ENCODE measurements at places on chromosomes 7 and 10. TPM values are rescaled to one million over a fixed set of nuclear protein-coding genes. Genes with fewer than 3 reads are reported as not detected.

The FAM237B gene
- not detected for polyA plus RNA-seq

The LLCFC1 gene
- not detected for polyA plus RNA-seq

DNA sequence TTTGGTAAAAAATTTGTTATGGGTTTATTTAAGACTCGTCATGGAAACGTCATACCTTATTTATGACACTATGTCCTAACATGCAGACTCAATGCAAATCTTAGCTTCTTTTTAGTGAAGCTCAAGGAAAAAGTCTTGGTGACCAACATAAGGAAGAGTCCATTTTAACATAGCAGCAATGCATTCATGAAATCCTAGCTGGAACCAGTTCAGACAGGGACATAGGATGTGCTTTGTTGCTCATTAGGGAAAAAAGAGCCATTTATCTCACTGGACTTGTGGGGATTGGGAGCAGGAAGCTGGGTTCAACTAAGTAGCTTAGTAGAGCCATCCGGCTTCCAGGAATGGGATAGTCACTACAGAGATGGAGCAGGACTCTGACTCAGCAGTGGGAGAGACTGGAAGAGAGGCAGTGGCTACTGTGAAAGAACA, 100.7 kb upstream of the DKK1 start:
- no peak for DNase-seq

DNA sequence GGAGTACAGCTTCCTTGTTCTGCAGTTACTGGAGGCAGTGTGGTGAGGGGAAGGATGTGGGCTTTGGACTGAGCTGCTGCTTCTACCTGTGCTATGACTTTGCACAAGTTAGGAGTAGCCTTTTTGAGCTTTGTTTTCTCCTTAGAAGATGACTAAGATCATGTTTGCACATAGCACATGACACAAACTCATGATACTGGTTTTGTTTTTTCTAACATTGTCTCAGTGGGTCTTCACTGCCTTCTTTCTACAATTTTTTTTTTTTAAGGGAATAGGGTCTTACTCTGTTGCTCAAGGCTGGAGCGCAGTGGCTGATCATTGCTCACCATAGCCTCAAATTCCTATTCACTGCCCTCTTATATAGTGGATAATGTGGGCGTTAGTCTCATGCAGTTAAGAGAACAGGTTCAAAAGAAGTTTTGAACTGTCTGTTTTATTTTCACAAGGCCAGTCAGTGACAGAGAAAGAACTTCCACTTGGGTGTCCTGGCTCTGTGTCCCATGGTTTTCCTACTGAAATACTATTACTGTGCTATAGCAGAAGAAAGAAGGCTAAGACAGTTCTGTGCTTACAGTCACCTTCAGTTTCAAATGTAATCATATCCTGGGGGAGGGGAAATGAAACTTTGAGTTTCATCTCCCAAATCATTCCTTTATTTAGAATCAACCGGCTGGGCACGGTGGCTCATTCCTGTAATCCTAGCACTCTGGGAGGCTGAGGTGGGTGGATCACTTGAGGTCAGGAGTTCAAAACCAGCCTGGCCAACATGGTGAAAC, 72.0 kb downstream of the KAT6B start:
- DNase-seq = peak; percentile 6

- DNase-seq = no peak
These were observed 60.8 kb downstream of the ADRA2A start for GRCh38 chr10:111137587-111137986.

DNA sequence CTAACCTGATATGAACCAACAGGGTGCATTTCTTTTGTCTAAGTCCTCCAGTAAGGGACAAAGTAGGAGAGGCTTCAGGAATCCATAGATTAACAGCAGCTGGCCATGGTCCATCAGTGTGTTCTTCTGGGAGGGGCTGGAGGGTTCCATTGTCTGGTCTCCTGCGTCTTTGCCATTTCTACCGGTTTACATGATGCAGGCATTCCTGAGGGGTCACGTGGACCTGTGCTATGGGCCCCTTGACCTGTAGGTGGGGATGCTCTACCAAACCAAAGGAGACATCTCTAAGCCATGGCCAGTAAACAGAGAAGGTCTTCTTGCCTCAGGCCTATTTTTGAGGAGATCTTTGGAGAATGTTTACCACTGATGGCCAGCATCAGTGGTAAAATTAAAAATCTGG, 28.7 kb upstream of the HABP2 start:
- DNase-seq = no peak

DNA sequence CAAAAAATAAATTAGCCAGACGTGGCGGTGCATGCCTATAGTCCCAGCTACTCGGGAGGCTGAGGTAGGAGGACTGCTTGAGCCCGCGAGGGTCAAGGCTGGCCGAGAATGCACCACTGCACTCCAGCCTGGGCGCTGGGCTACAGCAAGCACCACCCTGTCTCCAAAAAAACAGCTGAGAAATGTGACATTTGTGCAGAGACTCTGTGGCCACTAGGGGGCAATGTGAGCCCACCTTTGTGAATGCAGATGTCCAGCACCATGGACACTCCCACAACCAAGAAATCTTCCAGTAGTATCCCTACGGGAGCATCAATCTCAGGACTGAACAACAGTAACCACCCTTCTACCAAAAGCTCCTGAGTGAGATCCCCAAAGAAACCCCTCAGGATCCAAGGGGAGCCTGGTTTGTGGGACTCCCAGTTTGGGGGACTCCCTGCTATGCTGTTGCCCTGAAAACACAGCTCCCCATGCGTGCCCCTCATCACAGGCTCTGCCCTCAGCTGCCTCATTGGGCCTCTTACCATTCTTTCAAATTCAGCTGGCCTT, 6.2 kb upstream of the AHCYL2 start:
- peak; percentile 75 for DNase-seq

DNA sequence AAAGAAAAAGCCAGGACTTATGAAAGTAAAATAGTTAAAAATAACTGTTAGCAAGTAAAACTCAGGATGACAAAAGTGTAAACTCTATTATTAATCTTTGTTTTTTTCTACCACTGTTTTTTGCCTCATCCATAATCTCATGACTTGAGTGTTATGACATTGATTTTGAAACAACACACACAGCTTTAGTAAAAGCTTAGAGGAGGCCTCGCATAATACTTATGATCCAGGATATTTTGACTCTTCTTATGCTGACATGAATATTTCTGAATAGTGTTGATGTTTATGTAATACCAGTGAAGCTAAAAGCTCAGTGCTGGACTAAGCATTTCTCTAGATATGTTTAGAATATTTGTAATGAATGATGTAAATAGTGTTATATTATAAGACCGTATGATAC, 10.5 kb downstream of the KAT6B start:
- DNase-seq = no peak

- no peak for DNase-seq
These were observed 36.0 kb downstream of the MYOF start for GRCh38 chr10:93445978-93446720.

DNA sequence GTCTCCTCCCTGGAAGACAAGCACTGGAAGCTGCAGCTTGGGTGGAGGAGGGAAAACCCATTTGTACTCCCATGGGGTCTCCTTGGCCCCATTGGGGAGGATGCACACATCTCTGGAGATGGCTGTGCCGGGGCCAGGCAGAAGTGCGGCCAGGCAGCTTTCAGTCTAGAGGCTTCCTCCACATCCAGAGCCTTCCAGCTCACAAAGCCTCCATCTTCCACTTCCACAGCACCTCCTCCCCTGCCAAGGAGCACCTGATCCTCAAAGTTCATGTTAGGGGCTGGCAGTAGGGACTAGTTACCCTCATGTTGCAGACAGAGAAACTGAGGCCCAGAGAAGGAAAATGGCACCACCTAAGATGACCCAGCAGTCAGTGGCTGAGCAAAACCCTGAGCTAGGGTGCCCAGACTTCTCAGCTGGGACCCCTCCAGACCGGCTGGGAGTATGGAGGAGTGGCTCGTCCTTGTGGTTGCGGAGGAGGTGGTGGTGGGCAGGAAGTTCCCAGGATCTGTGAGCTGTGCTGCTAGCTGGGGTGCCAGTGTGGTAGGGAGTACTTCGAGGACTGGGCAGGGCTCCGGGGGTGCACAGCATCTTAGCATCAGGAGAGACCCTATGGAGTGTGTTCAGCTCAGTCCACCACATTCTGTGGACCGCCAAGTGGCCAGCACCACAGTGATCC, 44.2 kb downstream of the ADCYAP1R1 start:
- DNase-seq = no peak

DNA sequence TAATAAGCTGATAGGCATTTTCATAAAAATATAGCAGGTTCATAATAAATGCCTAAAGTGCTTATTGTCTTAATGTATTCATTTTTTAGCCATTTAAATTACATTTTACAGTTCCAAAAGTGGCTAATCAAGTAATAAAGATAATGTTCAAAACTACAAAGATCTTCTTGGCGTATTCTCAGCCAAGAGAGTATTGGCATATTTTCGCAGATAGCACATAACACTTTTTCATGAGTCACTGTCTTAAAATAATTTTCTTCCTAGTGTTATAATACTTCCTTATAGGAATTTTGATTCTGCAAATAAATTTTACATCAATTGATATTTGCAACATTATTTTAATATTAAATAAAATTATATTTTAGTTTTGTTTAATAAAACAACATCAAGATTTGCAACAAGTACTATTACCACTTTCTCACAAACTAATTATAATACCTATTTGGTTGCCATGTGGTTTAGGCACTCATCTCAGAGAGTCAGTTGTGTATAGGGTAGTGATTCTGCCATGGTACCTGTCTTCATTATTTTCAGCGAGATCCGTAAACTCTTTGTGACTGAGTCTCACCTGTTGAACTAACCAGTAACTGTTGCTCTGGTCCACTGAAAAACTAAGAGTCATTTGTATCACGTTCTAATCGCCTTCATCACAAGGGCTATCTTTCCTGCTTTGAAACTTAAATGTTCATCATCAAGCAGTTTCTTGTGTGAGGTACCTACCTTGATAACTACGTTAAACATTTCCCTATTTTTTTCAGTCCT, 152.5 kb upstream of the AKR1E2 start:
- DNase-seq = no peak

DNA sequence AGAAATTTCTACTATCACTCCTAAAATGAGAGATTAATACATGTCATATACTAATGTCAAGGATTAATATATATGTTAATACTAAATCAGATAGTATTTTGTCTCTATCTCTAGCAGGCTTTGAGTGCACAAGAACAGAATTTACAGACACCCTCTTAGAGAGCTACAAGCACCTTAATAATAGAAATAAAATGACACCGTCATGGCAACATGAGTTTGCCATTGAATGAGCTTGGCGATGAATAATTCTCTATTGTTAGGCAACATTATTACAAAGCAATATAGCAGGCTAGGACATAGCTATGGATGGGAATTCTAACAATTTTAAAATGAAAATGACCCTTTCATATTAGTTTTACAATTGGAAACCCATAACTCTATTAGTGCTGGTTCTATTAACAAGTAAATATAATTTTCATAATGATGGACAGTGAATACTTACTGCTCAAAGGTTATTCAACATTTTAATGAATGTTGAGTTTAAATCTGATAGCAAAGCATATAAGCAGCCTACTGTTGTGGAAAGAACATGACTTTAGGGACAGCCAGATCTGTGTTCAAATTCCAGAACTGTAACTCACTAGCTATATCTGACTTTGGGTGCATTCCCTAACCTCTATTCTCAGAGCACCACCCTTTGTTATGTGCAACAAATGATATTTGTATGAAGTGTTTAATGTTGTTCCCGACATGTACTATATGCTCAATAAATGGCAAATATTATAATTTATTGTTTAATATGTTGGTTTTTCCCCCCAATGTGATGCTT, 184.5 kb upstream of the DKK1 start:
- no peak for DNase-seq

DNA sequence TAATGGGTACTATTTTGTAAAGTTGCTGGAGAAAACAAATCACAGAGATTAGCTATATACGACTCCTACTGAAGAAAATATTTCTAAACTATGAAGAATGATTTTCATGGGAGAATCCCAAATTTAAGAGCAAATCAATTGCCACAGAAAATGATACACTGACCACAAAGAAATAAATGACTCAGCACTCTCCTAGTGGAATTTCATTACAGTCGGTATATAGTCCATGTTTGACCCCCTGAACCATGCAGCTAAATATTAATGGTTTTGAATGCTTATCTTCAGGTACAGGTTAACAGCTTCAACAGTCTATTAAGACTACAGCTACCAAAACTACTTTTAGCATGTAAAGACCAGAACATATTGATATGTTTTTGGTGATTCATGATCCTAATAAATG, 65.0 kb downstream of the IDE start:
- no peak for DNase-seq

- DNase-seq = no peak
These were observed 84.0 kb downstream of the NEUROD6 start for GRCh38 chr7:31256506-31256905.

Data from CD4-positive, alpha-beta memory T cell (primary cell).